Activated CD4-positive, alpha-beta T cell treated with anti-CD3 and anti-CD28 coated beads, Interleukin-2, Interleukin-6, amounts not matched to agents 100 ng/mL and 50 ng/mL, durations not matched to agents 16 hours and 8 hours (primary cell): ENCODE measurements at places on chromosomes 1 and 21.
A peak's percentile ranks its signal among the peaks of the same experiment; 100 is the strongest.

- DNase-seq = no peak
Observed at GRCh38 chr1:75785320-75785982, 605 bp upstream of the RABGGTB start.

DNA sequence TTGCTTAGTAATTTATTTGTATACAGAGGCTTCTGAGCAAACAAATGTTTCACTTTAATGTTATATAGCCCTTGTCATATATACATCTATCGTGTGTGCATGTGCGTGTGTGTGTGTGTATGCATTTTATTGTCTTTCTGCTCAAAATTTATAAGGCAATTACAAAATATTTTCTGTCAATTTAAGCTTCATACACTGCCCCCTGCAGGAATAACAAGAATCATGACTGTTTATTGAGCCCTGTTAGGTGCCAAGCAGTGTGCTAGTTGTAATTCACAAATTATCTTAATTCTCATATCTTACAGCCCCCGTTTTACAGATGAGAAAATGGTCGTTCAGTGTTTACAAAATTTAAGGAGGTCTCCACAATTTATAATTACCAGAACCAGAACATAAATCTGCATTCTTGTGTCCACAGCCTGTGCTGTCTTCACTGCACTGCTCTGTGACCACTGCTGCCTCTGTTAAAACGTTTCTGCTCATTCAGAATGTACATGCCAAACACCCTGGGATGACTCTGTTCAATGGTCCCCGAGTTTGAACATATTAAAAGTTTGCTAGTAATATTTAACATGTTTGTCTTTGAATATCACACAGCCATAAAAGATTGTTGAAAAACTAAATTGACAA lies 181.3 kb downstream of the ATP6V1G3 start:
- DNase-seq = peak; percentile 46

- DNase-seq = no peak
Observed at GRCh38 chr1:82000221-82000620, 199.5 kb downstream of the ADGRL2 start.

- DNase-seq = no peak
Observed at GRCh38 chr1:3159121-3159520, 90.1 kb downstream of the PRDM16 start.

- no peak for DNase-seq
Observed at GRCh38 chr21:45163413-45164123, 89.2 kb downstream of the ADARB1 start.

GRCh38 chr1:56477164-56478111 lies 101.9 kb downstream of the PLPP3 start:
- no peak for DNase-seq

GRCh38 chr1:148383966-148384365 lies 99.1 kb downstream of the PPIAL4G start:
- DNase-seq = no peak

DNA sequence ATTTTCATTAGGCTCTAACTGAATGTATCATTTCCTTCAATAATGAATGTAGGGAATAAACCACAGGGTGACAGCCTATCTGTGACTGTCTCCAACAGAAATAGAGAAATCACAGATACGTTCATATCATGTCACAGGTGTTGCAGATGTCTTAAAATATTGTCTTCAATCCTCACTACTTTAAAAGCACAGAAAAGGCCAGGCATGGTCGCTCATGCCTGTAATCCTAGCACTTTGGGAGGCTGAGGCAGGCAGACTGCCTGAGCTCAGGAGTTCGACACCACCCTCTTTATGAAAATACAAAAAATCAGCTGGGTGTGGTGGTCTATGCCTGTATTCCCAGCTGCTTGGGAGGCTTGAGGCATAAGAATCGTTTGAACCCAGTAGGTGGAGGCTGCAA lies 8.2 kb downstream of the CREG1 start:
- no peak for DNase-seq

DNA sequence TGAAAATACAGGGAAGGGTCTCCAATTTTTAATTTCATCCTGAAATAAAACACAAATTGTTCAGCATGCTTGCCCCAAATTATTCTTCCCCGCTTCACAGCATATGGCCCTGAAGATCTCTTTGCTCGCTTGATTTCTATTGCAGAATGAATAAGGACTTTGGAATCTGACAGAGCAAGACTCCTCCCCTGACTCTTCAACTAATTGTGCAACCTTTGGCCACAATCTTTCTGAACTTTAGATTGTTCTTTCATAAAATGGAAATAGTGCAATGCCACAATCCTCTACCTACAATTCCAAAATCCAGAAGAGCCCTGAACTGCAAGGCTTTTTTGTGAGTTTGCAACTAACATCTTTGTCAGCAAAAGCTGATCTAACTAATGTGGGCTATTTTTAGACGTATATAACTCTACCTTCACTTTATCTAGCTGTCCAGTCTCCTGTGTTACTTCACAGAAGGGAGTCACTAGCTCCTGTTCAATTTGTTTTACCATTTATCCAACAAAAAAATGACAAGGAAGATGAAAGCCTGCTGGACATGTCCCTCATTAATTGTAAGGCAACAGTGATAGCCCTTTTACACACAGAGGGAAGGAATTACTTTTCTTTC lies 13.4 kb downstream of the RNASEL start:
- DNase-seq = no peak

- DNase-seq = peak; percentile 44
Observed at GRCh38 chr1:85048296-85049064, at the start of gene MCOLN3. Gene MCOLN3 (minus strand): TSS chr1:85048500. CDS start chr1:85045360, 3,140 bp downstream.

GRCh38 chr1:58158506-58159433 lies 387.8 kb downstream of the OMA1 start:
- DNase-seq = no peak

DNA sequence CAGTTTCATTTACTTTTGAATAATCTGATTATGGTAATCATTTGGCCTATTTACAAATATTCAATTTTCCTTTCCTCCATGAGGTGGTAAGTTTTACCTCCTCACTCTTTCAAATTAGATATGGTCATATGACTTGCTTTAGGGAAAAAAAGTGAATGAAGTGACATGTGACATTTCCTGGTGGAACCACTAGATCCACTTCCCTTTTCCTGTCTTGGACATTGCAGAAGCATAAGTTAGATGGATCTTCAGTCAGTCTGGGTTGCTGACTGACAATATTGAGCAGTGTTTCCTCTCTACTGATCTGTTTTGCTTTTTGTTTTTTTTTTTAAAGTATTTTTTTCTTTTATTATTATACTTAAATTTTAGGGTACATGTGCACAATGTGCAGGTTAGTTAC lies 481.1 kb upstream of the PTBP2 start:
- no peak for DNase-seq

- DNase-seq = no peak
Observed at GRCh38 chr1:235933766-235934116, 67.0 kb upstream of the LYST start.

DNA sequence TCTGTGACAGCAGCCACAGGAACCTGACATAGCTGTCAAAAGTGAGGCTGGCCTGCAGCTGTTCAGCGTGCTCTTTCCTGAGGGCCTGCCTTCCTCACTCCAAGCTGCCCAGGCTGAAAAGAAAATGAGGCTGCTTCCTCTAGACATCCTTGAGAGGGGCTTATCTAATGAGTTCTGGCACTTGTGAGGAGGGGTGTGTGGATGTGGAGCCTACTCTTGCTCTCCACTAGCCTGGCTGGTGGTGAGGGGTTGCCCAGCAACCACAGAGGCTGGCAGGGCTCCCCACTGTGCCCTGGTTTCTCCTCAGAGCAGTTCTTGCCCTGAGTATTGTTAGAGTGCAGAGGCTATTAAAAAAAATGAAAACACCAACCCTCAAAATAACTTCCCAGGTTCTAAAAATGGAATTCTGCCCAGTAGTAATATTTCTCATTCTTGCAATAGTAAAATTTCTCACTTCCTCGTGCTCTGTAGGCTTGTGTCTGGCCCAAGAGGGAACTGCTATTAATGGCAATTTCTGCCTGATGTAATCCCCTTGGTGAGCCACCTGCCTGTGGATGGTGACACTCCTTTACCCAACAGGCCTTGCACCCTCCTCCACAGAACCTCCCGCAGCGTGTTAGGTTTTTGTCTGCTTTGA lies 52.6 kb upstream of the EPS8L3 start:
- no peak for DNase-seq

DNA sequence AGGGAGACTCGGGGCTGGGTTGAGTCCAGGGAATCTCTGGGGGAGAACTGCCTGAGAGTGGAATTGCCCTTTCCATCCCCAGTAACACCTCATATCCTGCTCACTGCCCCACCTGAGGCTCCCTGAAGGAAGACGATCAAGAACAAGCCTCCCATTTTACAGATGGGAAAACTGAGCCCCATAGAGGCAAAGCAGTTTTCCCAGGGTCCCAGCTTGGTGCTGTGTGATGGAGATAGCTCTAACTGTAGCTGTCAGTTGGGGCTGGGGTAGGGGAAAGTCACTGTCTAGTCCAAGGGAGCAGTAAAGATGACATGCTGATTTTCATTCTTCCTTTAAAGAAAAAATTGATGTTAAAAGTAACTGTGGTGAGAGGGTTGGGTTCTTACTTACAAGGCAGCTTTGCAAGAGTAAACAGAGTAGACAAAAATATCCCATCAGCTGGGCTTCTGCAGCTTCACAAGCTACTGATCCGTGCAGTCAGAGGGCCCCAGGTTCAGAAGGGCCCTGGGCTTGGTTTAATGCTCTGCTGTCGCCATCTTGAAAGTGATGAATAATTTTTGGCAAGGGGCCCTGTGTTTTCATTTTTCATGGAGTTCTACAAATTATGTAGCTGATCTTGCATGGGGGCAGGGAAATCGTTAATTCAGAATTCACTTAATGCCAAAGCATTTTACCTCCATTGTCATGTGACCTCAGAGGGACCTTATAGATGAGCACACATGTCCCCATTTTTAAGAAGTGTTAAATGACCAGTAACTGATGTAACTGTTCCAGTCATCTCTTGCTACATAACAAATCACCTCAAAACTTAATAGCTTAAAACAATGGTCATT lies 17.6 kb upstream of the TNFRSF1B start:
- no peak for DNase-seq

GRCh38 chr1:109896681-109897080 lies 14.0 kb upstream of the CSF1 start:
- no peak for DNase-seq

GRCh38 chr1:216944864-216945510 lies 221.8 kb upstream of the ESRRG start:
- no peak for DNase-seq

GRCh38 chr1:246483569-246483933 lies 23.5 kb downstream of the SMYD3 start:
- DNase-seq = no peak

DNA sequence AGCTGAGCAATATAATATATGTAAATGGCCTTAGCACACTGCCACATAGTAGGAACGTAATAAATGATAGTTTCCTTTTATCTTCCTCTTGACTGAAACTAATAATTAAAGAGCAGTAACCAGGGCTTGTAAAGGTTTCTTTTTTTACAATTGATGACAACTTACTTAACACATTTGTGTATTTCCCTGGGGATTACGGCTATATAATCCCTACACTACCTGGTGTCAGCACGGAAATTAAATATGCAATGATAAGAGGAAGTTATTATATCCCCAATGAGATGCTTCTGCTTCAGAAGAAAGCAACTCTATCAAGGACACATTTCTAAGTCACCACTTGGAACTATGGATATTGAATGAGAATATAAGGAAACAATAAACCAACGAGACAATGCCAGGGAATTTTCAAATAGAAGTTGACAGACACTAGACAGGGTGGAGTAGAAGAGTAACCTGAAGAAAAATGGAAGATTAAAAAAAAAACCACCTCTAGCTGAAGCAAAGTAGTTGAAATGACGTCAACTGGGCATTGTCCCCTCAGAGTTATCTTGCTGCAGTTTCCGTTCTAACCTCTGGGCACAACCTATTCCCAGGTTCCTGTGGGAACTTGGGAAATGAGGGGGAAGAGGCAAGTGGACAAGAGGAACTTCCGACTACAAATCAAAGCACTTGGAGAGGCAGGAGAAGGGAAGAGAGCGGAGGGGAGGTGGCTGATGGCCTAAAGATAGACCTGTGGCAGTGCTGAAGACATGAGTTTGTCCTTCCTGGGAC lies 66.5 kb downstream of the PLPP3 start:
- DNase-seq = no peak

DNA sequence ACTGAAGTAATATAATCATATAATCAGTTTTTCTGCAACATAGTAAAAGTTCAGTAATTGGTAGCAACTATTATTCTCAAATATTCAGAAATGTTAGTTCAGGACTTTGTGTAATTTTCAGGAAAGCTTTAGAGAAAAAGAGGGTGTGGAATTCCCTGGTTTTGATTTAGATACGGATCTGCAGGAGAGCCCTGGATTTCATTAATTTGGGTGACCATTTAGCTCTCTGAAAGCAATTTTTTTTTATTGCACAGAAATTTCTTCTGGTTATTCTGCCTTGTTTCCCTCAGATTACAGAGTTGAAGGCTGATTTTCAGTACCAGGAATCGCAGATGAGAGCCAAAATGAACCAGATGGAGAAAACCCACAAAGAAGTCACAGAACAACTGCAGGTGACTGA lies 13.8 kb upstream of the STX12 start:
- no peak for DNase-seq

GRCh38 chr1:91879733-91880132 lies 6.2 kb downstream of the TGFBR3 start:
- DNase-seq = no peak

GRCh38 chr1:30450148-30450817 lies 273.1 kb downstream of the MATN1 start:
- no peak for DNase-seq

DNA sequence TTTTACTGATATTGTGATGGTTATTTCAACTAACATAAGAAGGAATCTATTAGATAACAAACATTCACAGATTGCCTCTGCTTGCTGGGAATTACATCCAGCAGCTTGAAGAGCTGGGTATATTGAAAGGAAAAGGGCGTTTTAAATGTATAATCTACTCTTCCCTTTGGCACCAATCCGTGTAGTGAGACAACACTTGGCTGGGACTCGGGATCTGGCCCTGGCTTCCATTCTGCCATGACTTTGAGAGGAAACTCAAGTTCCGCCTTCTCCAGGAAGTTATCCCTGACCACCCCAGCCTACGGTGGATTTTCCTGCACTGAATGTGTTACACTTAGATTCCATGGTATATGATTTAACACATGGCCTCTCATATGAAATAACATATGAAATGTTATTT lies 86.9 kb upstream of the UBE2U start:
- DNase-seq = no peak

- DNase-seq = no peak
Observed at GRCh38 chr21:19228226-19228625, 824.6 kb upstream of the TMPRSS15 start.

DNA sequence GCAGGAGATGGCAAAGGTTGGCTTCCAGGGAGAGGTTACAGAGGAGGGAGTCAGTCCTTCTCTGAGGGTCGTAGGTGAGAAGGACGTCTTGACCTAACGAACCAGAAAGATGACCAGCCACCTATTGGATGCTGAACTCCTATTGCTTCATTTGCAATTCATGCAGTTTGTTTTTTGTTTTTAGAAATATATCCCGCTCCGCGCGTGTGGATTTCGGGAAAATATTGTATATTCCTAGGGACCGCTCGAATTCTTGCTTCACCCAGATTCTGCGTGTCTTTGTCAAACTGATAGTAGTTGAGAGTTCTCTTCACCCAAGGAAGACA lies 564 bp downstream of the DISP1 start:
- no peak for DNase-seq
